ENCODE measurements at places on chromosomes 13 and 19.

GRCh38 chr13:49351871-49352270, 92.0 kb downstream of the CAB39L start:
- DNase-seq: no peak

DNA sequence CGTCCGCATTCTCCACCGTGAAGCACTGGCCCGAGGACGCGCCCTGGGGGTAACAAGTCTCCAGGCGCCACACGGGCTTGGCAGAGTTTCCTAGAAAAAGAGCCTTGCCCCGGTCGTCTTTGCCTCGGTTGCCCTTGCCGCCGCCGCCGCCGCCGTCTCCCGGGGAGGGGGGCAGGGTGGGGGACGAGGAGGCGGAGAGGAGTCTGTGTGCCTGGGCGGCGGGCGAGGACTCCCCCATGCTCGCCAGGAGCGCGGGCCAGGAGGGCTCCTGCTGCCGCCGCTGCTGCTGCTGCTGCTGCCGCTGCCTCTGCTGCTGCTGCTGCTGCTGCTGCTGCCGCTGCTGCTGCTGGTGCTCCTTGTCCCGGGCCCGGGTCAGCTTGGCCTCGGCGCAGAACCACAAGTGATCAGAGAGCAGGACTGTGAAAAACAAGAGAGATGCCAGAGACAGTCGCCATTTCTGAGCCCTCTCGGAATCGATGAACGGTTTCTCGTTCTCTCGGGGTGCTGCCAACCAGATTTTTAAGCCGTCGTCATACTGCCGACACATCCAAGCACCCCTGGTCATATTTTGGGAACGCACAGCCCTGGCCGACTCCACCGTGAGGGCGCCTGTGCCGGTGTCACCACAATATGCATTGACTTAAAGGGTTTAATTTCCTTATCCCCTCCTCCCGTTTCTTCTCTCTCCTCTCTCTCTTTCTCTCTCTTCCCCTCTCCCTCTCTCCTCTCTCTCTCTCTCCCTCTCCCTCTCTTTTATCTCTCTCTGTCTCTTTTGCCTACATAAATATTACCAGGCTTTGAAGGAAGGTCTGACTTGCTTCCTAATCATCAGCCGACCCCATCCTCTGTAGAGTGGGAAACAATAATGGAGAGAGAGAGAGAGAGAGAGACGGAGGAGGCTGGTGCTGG, 349.1 kb downstream of the LIG4 start:
- DNase-seq: peak; percentile 61

- DNase-seq: no peak
Measured at GRCh38 chr19:27750391-27751043, 1462.4 kb downstream of the UQCRFS1 start.

DNA sequence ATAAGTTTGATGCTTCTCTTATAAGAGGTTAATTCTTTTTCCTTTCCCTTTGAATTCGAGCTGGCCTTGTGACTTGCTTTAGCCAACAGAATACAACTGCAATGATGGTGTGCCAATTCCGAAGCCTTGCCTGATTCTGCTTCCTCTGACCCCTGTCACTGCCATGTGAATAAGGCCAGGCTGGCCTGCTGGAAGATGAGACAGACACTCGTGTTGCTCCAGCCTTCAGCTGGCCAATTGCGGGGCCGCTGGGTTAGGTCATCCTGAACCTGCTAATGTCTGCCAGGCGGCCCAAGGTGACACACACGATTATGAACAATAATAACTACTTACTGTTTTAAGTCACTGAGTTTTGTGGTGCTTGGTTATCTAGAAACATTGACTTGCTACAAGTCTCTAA, 352.0 kb downstream of the MYO16 start:
- DNase-seq: no peak

- DNase-seq: no peak
Measured at GRCh38 chr13:74987124-74987690, 494.8 kb downstream of the TBC1D4 start.

GRCh38 chr19:42653841-42654240, 59.1 kb upstream of the CEACAM8 start:
- no peak for DNase-seq

DNA sequence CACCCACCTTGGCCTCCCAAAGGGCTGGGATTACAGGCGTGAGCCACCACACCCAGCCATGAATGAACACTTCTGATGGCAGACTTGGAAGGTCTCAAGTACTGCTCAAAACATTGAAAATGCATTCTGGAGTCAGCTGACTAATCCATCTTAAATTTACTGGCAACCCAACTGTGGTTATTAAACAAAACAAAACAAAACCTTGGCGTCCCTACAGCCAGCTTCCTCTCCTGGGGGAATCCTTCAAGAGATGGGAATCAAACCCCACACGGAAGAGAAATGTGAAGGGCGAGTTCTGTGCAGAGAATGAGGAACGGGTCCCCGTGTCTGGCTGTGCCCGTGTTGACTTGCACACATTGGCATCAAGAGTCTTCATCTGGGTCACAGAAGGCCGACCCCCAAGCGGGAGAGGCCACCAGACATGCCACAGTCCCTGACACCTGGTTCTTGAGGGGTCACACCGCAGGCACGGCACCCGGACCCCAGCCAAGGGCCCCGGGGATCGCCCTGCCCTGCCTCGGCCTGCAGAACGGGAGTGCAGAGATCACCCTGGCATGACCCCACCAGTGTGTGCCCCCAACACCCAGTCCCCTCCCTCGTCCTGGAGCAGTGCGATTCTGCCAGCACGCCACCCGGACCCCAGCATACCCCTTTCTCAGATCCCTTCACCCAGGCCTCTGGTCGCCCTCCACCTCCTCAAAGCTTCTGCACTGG, 3.2 kb downstream of the MAP2K2 start:
- no peak for DNase-seq

- no peak for DNase-seq
Measured at GRCh38 chr19:4390567-4391305, 9.6 kb downstream of the SH3GL1 start.

GRCh38 chr19:46469541-46470185, 1.7 kb downstream of the PNMA8A start:
- no peak for DNase-seq

GRCh38 chr13:110520431-110521295, 40.9 kb downstream of the RAB20 start:
- no peak for DNase-seq

- DNase-seq: no peak
Measured at GRCh38 chr13:43071824-43072223, 48.4 kb downstream of the DNAJC15 start.

GRCh38 chr13:67934617-67935330, 704.6 kb upstream of the PCDH9 start:
- DNase-seq: no peak

- DNase-seq: no peak
Measured at GRCh38 chr19:12647047-12647446, 19.5 kb downstream of the MAN2B1 start.

- no peak for DNase-seq
Measured at GRCh38 chr19:49700563-49700962, 9.6 kb downstream of the CPT1C start.

GRCh38 chr19:12965812-12966135, 3.6 kb upstream of the DAND5 start:
- DNase-seq: no peak

DNA sequence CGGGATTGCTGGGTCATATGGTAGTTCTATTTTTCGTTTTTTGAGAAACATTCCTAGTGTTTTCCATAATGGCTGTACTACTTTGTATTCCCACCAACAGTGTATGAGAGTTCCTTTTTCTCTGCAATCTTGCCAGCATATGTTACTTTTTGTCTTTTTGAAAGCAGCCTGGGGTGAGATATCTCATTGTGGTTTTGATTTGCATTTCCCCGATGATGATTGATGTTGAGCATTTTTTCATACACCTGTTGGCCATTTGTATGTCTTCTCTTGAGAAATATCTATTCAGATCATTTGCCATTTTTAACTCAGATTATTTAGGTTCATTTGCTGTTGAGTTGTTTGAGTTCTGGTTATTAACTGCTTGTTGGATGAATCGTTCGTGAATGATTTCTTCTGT, 18.5 kb upstream of the ATP12A start:
- DNase-seq: no peak

DNA sequence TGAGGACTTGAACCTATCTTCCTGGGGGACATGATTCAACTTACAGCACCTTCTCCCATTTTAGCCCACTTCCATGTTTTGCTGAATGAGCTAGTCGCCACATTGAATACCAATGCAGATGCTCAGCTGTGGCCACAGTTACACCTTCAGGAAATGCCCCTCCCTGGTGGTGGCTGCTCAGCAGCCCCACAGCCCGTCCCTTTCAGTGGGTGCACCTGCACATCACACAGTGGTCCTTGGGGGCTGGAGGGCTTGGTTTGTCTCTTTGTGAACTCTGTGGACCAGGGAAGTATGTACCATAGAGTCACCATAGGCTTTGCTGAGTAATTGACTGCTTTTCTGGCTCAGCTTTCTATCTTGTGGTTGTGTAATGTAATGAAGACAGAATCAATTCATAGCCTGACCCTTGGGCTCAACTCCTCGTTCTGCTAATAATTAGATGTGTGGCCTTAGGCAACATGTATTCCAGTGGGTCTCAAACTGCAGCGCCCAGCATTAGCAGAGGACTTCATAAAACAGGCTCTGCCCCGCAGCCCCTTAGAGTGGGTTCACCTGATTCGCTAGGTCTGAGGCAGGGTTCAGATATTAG, 48.1 kb upstream of the FARP1 start:
- no peak for DNase-seq

DNA sequence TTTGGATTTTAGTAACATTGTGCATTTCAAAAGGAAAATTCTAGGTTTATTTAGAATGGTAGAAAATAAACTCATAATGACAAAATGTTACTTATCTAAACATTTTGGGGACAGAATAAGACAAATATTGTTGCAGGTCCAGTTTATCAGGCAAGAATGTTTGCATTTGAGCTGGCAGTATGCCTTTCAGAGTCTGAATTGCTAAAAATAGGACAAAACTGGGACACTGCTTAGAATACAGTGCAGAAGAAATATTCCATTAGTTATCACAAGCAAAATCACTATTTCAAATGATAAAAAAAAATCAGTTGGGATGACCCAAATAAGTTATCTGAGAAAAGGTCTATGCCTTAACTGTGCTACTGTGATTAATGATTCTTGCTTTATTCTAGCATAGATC, 870.3 kb upstream of the MIR17HG start:
- no peak for DNase-seq

DNA sequence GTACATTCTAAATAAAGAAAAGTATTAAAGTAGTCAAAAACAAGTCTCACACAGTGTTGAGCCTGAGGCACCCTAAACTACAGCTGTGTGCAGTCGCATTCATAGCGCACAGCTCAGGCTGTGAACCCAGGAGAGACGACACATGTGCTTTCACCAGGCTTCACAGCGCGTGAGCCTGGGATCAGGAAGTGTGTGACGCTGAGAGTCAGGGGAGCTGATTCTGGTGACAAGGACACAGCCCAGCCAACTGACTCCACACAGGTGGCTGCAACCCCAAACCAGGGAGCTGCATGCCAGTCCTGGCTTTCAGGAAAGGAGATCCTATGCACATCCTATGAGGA, 41.6 kb downstream of the COL4A1 start:
- no peak for DNase-seq

GRCh38 chr13:113916330-113916815, 52.5 kb upstream of the GAS6 start:
- DNase-seq: no peak

DNA sequence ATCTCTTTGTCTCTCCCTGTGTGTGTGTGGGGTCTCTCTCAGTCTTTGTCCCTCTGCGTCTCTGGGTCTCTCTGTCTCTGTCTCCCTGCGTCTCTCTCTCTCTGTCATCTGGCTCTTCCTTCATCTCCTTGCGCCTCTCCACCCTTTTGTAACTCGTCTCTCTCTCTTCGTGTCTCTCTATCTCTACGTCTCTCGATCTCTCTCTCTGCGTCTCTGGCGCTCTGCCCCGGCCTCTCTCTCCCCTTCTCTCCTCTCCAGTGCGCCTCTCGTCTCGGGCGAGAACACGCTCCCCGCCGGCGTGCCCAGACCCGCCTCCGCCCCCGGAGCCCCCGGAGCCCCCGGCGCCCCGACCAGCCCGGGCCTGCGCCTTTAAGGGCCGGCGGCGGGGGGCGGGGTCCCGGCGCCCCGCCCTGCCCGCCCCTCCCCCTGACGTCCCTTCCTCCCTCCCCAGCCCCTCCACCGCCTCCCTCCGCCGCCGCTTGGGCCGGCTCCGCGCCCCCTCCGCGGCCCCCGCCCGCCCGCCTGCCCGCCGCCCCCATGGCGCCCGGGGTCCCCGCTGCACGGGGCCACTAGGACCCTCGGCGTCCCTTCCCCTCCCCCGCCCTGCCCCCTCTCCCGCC, at the start of gene MARK4:
TSS of gene MARK4 (plus strand) at position 440 of the 620 bp plus-strand sequence. CDS start 318 bp downstream, outside the sequence.
- peak; percentile 54 for DNase-seq

- no peak for DNase-seq
Measured at GRCh38 chr19:33426621-33427361, 53.3 kb downstream of the CEBPG start.

- no peak for DNase-seq
Measured at GRCh38 chr13:63190219-63190618, 1774.6 kb upstream of the PCDH20 start.

DNA sequence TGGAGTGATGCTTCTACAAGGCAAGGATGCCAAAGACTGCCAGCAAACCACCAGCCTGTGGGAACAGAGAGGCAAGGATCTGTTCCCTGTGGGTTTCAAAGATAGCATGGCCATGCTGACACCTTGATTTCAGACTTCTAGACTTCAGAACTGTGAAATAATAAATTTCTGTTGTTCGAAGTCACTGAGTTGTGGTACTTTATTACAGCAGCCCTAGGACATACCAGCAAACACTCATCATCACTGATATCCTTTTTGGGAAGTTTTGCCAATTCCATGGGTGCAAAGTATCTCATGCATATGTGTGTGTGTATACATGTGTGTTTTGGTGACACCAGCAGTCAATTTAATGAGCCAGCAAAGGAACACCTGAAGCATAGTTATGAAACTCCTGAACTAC, 21.0 kb downstream of the LMO7 start:
- no peak for DNase-seq

- DNase-seq: no peak
Measured at GRCh38 chr19:23554548-23554947, 132.5 kb downstream of the ZNF675 start.

- no peak for DNase-seq
Measured at GRCh38 chr19:54387991-54388801, 23.5 kb upstream of the LAIR1 start.

- no peak for DNase-seq
Measured at GRCh38 chr13:50635504-50635903, 208.0 kb downstream of the DLEU7 start.

- DNase-seq: no peak
Measured at GRCh38 chr13:49319951-49320350, 72.2 kb downstream of the CDADC1 start.

DNA sequence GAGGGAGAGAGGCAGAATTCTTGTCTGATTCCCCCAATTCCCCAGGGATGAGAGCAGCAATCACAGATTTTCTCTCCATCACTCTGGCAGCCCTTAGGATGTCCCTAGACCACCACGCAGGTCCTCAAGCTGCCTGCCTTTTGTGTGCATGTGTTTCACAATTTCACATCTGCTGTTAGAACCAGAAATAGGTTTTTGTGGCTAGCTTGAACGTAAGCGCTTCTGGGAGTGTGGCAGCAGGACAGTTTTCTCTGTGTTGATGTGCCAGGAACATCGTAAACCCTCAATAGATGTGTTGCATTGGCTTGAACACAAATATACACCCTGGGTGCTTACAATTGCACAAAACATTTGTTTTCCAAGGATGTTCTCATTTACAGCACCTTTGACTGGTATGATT, 78.8 kb upstream of the TMTC4 start:
- DNase-seq: no peak

GRCh38 chr13:81017513-81018152, 676.7 kb upstream of the SPRY2 start:
- DNase-seq: peak; percentile 18

GRCh38 chr19:30870876-30871275, 478.4 kb downstream of the TSHZ3 start:
- no peak for DNase-seq

GRCh38 chr19:40416918-40417642, 3.9 kb upstream of the PRX start:
- no peak for DNase-seq

Data from NCI-H1930 (cell line).